ENCODE measurements at places on chromosomes 4 and X.

- H3K4me1 ChIP-seq = no peaks in the 10 kb centered on the region
- no peak overlapping the region for H3K4me3 ChIP-seq
- DNase-seq = no peak
Observed at GRCh38 chr4:141065872-141066271, 67.4 kb downstream of the RNF150 start.

DNA sequence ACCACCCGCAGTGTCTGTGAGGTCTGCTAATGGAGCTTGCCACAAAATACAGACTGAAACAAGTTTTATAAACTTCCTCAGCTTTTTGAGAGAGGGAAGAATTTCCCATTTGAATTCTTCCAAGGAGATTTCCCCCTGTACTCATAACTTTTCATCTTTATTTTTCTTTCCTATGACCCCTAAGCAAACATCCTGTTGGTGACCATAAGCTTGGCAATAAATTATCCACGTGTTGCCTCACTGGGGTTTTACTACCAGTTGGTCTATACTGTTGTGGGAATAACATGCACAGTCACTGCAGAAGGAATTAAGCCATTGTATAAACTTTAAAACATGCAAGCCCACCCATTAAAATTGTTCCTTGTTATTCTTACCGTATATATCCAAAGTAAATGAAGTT is 86.2 kb downstream of the SLC39A8 start:
- H3K4me3 ChIP-seq = no peak overlapping the region
- no peaks in the 10 kb centered on the region for H3K36me3 ChIP-seq
- H3K4me1 ChIP-seq = peaks cover 2% of the 10 kb centered on the region
- H3K27ac ChIP-seq = no peak overlapping the region
- no peak for DNase-seq
- H3K27me3 ChIP-seq = no peaks in the 10 kb centered on the region

- no peak for DNase-seq
- no peak overlapping the region for H3K4me3 ChIP-seq
- no peak overlapping the region for H3K27ac ChIP-seq
- no peaks in the 10 kb centered on the region for H3K36me3 ChIP-seq
Observed at GRCh38 chr4:101262683-101263082, 84.6 kb downstream of the PPP3CA start.

DNA sequence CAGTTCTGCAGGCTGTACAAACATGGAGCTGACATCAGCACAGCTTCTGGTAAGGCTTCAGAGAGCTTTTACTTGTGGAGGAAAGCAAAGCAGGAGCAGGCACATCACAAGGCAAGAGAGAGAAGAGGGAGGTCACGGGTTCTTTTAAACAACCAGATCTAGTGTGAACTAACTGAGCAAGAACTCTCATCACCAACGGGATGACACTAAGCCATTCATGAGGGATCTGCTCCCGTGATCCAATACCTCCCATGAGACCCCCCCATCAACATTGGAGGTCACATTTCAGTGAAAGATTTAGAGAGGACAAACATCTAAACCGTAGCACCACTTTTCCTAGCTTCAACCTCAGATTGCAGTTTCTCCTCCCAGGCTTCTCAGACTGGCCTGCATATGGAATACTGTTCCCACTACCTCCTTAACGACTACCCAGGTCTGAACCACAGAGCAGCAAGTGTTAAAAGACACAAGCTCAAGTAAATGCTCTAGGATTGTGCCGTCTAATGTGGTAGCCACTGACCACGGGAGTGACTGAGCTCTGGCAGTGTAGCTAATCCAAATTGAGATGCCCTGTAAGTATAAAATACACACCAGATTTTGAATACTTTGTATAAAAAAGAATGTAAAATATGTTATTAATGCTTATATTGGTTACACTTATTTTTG is 192.7 kb downstream of the PTTG2 start:
- H3K27ac ChIP-seq = no peak overlapping the region
- no peaks in the 10 kb centered on the region for H3K27me3 ChIP-seq
- H3K4me1 ChIP-seq = peaks cover 25% of the 10 kb centered on the region
- H3K36me3 ChIP-seq = peaks cover 6% of the 10 kb centered on the region
- DNase-seq = no peak
- no peak overlapping the region for H3K4me3 ChIP-seq

DNA sequence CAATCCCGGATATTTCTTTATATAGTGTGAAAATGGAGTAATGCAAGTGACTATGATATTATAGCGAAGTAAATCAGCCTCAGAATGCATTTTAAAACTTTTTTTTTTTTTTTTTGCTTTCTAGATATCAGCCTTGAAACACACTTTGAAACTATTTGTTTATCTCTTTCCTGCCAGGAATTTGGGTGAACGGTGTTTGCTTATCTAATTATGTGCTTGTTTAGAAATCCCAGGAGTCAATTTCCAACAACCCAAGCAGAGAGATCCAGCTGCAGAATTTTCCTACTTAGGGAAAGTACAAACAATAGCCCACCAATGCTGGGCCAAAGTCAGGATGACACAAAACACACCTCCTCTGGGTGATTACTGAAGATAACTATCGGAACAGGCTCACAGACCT is 958.8 kb downstream of the PCDH18 start:
- no peak overlapping the region for H3K4me3 ChIP-seq
- H3K27ac ChIP-seq = no peak overlapping the region
- H3K4me1 ChIP-seq = no peaks in the 10 kb centered on the region
- H3K27me3 ChIP-seq = no peaks in the 10 kb centered on the region
- no peak for DNase-seq

- H3K27ac ChIP-seq = no peak overlapping the region
- no peak for DNase-seq
- no peak overlapping the region for H3K4me3 ChIP-seq
- no peaks in the 10 kb centered on the region for H3K4me1 ChIP-seq
- H3K27me3 ChIP-seq = peaks cover 44% of the 10 kb centered on the region
Observed at GRCh38 chr4:13535708-13536361, 8.5 kb downstream of the NKX3-2 start.

- peaks cover 6% of the 10 kb centered on the region for H3K36me3 ChIP-seq
- no peak overlapping the region for H3K4me3 ChIP-seq
- no peak overlapping the region for H3K27ac ChIP-seq
- DNase-seq = no peak
Observed at GRCh38 chrX:115622534-115622933, 61.6 kb downstream of the PLS3 start.

DNA sequence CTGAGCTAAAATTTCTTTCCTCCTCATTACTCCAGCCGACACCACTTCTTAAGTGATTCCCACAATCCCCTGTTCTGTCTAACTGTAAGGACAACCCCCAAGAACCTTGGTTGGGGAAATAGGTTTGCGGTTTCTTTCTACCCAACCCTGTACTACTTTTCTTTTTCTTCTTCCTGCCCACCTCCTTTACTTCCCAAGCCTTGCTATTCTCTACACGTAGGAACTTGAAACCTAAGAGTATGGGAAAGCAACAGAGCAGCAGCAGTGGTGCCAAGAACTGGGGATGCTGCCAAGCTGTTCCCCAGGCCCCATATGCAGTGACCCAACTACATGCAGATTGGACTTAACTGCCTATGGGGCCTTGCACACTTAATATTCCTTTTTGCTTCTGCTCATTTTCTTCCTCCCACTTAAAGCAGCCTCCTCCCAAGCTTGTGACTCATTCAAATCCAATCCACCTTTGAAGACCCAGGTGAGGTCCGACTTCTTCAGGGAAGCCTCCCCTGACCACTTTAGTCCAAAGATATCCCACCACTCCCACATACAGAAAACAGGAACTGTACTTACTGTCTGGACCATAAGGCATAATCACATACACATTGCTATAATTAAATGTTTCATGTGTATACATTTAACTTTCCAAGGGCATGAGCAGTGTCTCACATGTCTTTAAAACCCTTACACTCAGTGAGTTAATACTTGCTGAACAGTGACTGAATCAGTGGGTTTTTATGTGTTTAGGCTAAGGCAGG is 1.7 kb downstream of the FAM120C start:
- no peak for DNase-seq
- peak overlapping the region; percentile 73 for H3K4me3 ChIP-seq
- peaks cover 31% of the 10 kb centered on the region for H3K36me3 ChIP-seq
- peaks cover 48% of the 10 kb centered on the region for H3K4me1 ChIP-seq

DNA sequence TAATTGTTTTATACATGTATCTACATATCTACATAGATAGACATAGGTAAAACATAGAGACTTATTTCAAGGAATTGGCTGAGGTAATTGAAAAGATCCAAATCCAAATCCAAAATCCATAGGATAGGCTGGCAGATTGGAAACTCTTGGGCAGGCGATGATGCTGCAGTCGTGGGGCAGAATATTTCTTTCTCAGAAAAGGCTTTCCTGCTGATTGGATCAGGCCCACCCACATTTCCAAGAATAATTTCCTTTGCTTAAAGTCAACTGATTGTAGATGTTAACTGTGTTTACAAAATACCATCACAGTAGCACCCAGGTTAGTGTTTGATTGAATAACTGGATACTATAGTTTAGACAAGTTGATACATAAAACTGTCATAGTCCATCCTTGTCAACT is 27.2 kb downstream of the STIM2 start:
- no peak overlapping the region for H3K27ac ChIP-seq
- no peaks in the 10 kb centered on the region for H3K36me3 ChIP-seq
- no peaks in the 10 kb centered on the region for H3K27me3 ChIP-seq
- no peak overlapping the region for H3K4me3 ChIP-seq
- no peak for DNase-seq
- H3K4me1 ChIP-seq = no peaks in the 10 kb centered on the region

GRCh38 chr4:133929531-133930239 is 271.9 kb downstream of the PABPC4L start:
- no peaks in the 10 kb centered on the region for H3K36me3 ChIP-seq
- no peaks in the 10 kb centered on the region for H3K4me1 ChIP-seq
- H3K27me3 ChIP-seq = no peaks in the 10 kb centered on the region

Data from Calu3 (cell line).